Heart right ventricle (tissue), 16 donors: ENCODE measurements at places on chromosomes 1 and 21. TPM values are rescaled to one million over a fixed set of nuclear protein-coding genes. Genes with fewer than 3 reads are reported as not detected.
A peak's percentile ranks its signal among the peaks of the same experiment; 100 is the strongest.

Gene WDR4
- total RNA-seq: 9.6 TPM

Gene TTC39A
- total RNA-seq: 15.6 TPM

Gene GUCA2A
- total RNA-seq: not detected

Gene ALG6
- 5.8 TPM for total RNA-seq

Gene NBPF6
- total RNA-seq: not detected

Gene PLOD1
- 52.3 TPM for total RNA-seq

Gene SELL
- 1.5 TPM for total RNA-seq

Gene SIM2
- 0.16 TPM for total RNA-seq

Gene OVAAL
- 4.3 TPM for total RNA-seq

Gene CRYBG2
- not detected for total RNA-seq

Gene ZBED6
- total RNA-seq: 11.8 TPM

DNA sequence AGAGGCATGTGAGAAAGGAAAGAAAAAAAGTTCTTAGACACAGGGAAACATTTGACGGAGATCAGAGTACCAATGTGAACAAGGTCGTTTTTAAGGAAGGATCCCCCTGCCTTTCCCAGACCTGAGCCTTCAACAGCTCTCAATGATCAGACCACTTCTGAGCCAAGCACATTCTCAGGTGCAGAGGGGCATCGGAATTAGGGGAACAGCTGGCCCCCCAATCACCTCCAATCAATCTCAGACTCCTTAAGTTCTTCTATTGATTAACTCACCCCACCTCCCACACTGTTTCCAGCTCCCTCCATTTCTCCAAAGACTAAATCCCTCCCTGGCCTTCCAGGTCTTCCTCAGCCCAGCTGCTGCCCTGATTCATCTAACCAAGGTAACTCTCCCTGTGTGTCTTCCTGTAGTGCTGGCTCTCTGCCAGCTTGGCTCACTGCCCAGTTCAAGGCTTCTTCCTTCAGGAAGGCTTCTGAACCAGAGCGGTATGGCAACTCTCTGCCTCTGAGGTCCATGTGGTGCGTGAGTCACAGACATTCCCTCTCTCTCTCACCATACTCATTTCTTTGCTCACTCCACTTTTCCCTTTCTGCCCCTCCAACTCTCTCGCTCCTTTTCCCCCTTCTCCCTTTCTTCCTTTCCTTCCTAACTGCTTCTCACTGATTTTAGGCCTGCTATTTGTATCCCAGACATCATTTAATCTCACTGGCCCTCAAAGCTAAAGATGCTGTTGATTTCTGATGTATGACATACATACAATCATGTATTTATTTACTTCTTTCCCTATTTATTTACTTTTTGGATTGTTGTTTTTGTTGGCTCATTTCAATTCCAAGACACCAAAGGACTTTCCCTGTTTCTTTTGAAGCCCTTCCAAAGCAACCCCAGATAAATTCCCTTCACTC, 18.1 kb downstream of the CFAP45 start:
- peak; percentile 48 for DNase-seq

DNA sequence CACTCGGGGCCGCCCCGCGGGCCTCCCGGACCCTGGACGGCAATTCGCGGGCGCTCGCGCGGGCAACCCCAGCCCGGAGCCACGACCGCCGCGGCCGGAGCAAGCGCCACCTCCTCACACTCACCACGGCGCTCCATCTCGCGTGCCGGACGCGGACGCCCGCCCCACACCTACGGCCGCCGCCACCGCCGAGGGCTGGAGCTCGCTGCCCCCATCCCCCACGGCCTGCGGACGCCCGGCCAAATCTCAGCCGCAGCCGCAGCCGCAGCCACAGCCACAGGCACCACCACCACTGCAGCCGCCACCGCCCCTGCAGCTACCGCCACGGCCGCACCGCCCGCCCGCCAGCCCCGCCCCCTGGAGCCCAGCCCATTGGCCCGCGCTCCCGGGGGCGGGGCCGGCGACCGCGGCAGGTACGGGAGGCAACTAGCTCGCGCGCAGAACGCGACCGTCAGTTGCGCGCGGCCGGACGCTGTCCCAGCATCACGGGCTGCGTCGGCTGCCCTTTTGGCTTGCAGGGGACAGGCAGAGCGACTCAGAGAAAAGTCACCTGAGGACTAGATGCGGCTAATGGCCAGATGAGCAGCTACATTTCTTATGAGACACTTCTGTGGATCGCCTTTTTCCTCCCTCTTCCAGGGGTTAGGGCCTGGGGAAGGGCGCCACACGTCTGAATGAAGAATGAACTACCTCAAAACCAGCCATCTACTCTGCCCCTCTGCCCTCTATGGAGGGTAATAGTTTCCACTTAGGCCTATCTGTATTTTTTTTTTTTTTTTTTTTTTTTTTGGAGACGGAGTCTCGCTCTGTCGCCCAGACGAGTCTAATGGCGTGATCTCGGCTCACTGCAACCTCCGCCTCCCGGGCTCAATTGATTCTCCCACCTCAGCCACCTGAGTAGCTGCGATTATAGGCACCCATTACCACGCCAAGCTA, at the start of gene ARHGAP29:
TSS of gene ARHGAP29 (minus strand) at position 294 of the 936 bp plus-strand sequence. CDS start 5,973 bp downstream, outside the sequence.
- DNase-seq: peak; percentile 87

DNA sequence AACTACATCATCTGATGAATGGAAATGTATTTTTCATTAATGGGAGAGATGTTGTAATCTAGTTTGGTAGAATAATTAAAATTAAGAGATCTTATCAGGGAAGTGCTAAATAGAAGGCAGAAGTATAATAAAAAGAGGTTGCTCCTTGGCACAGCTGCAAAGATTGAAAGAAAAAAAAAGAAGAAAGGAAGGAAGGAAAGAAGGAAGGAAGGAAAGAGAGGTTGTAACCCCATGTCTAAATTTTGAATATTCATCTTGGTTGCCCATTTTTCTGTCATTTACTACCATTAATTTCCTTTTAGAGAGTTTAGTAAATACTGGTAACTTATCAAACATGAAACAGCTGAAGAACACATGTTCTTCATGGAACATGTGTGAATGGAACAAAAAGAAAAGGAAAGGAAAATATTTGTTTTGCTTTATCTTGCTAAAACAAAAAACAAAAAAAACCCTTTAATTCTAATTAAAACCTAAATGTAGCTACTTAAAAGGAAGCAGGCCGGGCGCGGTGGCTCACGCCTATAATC, 10.5 kb upstream of the MDM4 start:
- no peak for DNase-seq

DNA sequence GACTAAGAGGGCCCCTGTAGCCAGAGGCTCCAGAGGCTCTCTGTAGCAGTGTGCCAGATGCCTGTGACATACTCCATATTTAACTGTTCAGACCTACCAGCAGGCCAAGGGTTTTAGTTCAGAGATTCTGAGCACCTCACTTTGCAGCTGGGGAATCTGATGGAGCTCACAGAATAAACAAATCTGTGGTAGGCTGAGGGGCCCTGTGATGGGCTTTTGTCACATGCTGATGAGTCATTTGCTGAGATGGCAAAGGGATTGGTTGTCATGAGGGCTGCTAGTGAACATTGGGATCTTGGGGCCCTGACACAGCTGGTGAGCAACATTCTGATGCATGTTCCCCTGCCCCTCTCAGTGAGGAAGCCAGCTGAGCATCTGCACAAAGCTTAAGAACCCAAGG, 482.2 kb downstream of the CAMTA1 start:
- no peak for DNase-seq

DNA sequence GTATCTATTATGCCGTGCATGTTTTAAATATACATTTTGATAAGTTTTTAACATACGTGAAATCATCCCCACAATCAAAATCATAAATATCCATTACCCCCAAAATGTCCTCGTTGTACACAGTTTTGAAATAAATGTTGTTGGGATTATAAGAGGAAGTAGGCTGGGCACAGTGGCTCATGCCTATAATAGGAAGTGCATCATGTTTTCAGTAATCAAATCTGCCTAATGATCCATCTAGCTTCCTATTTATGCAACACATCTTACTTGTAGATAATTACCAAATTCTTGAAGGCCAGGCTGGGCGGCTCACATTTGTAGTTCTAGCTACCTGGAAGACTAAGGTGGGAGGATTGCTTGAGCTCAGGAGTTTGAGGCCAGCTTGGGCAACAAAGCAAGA, 15.0 kb upstream of the IFNGR2 start:
- DNase-seq: no peak

DNA sequence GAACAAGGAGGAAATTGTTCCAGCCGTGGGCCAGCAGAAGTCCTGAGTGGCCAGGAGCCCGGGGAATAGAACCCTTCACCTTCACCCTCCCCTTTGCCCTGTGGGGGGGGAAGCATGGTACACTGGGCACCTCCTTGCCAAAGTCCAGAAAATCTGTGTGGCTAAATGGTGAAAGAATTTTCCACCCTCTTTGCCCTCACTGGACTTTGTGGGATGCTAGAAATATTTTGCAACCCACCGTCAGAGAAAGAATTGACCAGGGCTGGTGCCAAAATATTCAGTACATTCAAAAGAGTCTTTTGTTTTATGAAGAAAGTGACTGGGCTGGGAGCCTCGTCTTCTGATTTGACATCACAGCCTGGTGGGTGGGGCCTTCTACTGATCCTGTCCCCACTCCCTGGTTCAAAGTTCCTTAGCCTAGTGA, 14.6 kb downstream of the NFASC start:
- DNase-seq: peak; percentile 25

- no peak for DNase-seq
Observed at GRCh38 chr1:109740615-109741373, at the start of gene GSTM3. Gene GSTM3 (minus strand): TSS chr1:109741038. CDS start chr1:109740287, 751 bp downstream.

DNA sequence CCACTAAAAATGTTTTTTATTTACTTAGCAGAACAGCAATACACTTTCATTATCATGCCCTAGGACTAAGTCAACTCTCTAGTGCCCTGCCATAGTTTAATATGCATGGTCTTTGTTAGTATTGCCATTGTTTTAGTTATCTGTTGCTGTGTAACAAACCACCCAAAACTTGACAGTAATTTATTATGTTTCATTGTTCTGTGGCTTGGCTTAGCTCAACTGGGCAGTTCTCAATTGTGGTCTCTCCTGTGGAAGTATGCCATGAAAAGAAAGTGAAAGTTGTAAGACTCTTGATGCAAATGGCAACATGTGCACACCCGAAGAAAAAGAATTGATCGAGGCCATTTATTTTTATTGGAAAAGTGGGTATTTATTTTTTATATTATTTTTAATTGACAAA, 206.3 kb upstream of the KCTD3 start:
- no peak for DNase-seq

DNA sequence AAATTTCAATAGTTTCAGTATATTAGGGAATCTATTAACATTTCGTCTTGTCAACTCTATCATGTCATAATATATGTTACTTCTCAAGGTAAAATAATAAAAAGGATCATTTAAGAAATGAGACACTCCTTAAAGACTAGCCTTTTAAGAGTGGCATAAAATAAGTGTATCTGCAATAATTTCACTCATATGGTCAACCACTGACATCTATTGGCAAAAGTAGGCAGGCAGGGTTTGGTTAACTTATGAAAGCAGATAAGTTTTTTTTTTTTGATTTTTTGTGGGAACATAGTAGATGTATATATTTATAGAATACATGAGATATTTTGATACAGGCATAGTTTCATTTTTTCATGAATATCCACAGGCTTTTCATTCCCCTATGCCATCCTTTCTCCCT, 5.5 kb upstream of the RGS21 start:
- no peak for DNase-seq

GRCh38 chr1:63746129-63746864, 27.5 kb upstream of the ROR1 start:
- DNase-seq: no peak

DNA sequence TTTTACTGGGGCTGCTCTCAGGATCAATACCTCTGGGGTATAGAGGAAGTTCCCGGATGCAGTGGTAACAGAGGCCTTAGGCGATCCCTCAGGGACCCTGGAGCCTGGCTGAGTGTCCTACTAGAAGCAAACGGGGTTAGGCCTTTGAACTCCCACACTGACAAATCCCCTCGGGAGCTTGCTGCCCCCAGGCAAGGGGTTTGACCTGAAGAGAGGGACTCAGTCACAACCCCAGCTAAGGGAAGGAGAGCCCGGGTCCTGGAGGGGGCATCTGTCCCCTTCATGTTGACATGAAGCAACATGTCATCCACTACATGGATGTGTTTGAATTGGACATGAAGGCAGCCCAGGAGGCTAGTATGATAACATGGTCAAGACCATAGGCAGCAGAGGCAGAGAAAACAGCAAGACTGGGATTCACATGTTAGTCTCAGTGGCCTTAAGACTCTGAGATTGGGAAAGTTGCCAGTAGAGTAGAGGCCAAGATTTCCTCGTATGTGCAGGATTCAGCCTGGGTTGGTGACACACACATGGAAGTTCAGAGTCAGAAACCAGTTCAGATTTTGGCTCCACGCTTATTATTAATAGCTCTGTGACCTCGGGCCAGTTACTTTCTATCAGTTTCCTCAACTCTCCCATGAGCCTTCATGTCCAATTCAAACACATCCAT, 101.5 kb downstream of the KCNN3 start:
- DNase-seq: peak; percentile 36

- DNase-seq: no peak
Observed at GRCh38 chr1:198601936-198602889, 36.6 kb upstream of the PTPRC start.

DNA sequence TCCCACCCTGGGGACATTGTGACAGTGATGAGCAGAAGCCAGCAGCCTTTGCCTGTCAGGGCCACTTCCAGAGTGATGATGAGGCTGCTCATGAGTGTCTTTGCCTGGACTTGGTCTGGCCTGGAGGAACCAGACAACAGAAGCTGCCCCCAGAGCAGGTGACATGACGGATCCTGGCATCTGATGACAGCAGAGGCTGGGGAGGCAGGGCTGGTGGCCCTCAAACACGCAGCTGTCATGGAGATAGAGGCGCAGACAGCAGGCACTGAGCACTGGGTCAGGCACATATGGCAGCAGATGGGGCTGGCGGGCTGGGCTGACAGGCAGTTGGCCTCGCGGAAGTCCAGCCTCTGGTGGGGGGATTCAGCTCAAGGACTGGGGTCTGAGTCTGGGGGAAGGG, 66.4 kb upstream of the STUM start:
- no peak for DNase-seq

GRCh38 chr1:228866468-228866867, 131.2 kb downstream of the RHOU start:
- no peak for DNase-seq

GRCh38 chr1:166017395-166017794, 149.4 kb downstream of the FAM78B start:
- no peak for DNase-seq

- no peak for DNase-seq
Observed at GRCh38 chr1:162072740-162073139, 3.2 kb downstream of the NOS1AP start.

DNA sequence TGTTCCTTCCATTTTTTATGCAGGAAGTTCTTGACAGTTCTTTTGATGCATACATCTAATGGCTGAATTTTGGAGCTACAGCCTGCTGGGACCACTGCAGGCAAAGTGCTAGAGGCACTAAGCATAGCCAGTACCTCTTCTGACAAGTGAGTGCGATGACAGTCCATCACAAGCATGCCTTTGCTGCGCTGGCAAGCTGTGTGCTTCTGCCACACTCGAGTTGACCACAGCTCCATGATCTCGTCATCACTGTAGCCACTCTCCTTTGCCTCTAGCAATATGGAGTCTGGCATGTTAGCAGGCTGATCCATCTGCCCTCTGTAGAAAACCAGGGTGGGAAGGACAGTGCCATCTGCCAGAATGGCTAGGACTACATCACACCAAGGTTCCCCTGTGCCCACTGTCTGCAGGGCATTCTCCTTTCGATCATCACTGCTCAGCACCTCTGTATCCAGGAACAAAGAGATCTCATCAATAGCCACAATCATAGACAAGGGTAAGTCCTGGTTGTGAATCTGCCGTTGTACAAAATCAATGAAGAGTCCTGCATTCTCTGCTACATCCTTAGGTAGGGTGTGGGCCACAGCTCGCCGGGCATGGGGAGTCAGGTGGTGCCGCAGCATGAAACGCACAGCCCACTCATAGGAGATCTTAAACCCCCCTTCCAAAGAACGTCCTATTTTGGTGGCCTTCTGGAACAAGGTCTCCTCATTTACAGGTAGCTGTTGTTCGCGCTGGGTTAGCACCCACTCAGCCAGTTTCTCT, 6.0 kb downstream of the PSMB4 start:
- no peak for DNase-seq
